Foreskin fibroblast (primary cell): ENCODE measurements at places on chromosomes 4 and X.

DNA sequence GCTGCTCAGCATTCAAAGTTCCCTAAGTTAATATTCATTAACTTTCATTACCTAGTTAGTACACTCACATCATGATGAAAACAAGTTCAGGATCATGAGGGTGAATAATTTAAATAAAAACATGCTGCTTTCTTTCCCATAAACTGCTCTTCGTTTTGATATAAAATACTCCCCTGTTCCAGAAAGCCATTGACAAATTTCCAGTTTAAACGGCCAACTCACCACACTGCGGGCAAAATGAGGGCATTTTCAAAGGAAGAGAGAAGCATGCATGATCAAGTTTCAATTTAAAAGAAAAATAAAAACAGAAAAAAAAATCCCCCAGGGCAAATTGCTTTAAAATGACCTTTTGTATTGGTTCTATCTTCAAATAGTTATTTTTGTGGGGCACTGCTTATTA is 69.6 kb downstream of the EPHA5 start:
- DNase-seq = no peak

- DNase-seq = no peak
These were observed 73.2 kb downstream of the SH3KBP1 start for GRCh38 chrX:19814240-19814639.

GRCh38 chr4:82559735-82560120 is 2.1 kb downstream of the TMEM150C start:
- DNase-seq = no peak

DNA sequence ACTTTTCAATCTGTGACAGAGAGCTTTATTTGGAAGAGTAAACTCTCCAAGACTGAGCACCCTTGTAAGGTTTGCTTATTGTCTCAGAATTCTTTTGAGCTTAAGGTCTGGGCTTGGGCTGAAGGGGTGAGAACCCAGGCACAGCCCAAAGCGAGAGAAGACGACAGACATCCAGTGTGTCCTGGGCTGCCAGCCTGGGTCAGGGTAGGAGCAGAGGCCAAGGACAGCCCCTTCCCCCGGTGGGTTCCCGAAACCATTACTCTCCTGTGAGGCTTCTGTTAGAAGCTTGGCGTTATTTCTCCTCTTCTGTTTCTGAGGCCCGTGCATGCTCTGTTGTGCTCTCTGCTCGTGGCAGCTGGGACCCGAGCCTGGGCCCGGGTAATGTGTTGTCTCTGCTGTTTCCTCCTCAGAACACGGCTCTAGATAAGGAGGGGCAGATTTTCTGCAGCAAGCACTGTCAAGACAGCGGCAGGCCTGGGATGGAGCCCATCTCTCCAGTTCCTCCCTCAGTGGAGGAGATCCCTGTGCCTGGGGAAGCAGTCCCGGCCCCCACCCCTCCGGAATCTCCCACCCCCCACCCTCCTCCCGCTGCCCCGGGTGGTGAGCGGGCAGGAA is 177.5 kb downstream of the DCLK2 start:
- DNase-seq = no peak

DNA sequence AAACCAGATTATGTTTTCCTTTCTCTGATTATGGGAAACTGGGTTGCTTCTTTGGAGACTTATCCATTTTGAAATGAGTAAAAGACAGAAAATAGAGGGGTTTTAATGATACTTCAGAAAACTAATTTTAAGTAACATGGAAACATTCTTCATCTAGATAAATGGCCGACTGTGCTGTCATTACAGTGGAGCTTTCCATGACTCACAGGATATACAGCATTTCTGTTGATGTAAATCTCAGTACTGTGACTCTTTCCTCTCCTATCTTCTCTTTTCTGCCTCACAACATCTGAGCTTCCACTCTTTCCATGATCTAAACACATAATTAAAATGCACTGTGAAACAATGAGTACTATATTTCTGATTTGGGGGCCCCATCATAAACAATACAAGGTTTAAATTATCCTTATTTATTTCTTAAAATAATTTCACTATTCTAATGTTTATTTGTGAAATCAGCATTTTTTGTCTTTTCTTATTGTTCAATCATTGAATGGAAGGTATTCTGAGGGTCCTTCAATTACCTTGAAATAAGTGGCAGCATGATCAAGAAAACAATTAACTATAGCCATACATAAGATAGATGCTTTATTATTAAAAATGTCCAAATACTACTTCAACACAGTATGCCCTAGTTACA is 19.3 kb downstream of the SEC24D start:
- peak; percentile 63 for DNase-seq

DNA sequence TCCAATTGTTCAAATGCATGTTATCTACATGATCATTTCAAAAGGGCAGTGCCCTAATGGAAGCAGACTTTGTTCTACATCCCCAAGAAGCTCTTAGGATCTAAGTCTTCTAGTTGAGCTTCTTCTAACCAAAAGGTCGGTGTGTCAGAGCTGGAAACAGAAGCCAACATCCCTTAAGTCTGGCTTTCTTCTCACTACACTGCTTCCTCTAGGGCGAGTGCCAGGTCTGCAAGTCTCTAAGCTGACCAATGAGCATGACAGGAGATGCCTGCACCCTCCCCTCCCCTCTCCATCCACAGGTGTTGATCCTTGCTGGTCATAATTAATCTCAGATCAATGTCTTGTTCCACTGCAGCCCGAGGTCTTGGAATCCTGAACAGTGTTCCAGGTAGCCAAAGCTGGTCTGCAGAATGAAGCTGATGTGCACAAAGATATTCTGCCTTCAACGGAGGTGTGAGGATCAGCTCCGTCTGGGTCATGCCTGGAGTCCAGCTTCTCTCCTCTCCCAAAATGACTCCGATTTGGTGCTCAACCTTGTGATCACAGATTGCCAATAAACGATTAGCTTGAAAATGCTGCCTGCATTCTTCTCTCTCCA is 44.1 kb downstream of the WDR1 start:
- no peak for DNase-seq

DNA sequence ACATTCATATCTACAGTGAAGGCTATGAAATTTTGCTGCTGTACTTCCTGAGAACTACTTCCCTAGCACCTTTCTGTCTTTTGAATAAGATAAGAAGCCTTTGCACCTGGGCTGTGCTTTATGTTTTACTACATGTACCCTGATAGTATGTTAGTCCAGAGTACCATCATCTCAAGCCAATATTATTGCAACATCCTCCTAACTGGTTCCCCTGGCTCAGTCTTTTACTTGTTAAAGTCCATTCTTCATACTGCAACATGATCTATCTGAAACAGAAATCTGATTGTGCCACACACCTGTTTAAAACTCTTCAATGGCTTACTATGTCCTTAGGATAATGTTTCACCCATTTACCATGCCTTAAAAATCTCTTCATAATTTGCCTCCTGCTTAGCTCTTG is 102.3 kb downstream of the AGTR2 start:
- no peak for DNase-seq

DNA sequence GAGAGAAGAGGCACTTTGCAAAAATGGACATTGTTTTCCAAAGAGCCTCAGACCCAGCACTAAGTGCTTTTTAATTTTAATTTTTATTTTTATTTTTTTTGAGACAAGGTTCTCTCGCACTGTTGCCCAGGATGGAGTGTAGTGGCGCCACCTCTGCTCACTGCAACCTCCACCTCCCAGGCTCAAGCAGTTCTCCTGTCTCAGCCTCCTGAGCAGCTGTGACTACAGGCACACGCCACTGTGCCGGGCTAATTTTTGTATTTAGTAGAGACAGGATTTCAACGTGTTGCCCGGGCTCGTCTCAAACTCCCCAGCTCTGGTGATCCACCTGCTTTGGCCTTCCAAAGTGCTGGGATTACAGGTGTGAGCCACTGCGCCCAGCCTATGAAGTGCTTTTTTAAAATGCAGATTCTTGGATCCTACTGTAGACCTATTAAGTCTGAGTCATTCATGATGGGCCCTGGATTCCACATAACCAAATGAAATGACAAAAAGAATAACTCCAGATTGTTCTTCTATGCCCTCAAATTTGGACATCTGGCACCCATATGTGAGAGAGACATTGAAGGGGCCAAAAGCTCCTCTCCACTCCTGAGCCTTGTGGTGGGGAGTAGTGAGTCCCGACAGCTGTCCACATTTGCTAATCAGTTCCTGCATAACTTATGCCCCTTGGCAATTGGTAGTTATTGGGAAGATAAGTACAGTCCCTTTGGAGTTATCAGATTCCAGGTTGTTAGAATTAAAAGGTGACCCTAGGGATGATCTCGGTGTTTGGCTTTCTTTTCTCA is 3.6 kb downstream of the NOCT start:
- peak; percentile 93 for DNase-seq

- no peak for DNase-seq
These were observed 65.2 kb upstream of the SLC7A11 start for GRCh38 chr4:138307319-138307718.

GRCh38 chrX:69124108-69124507 is 41.1 kb downstream of the PJA1 start:
- DNase-seq = no peak

- no peak for DNase-seq
These were observed 299.1 kb upstream of the ANKRD50 start for GRCh38 chr4:125011646-125012045.

- no peak for DNase-seq
These were observed 33.9 kb downstream of the FBXW7 start for GRCh38 chr4:152501846-152502536.
